ENCODE measurements at places on chromosomes 6 and 20.

GRCh38 chr20:44196271-44196670 is 9.3 kb upstream of the JPH2 start:
- no peak for DNase-seq

DNA sequence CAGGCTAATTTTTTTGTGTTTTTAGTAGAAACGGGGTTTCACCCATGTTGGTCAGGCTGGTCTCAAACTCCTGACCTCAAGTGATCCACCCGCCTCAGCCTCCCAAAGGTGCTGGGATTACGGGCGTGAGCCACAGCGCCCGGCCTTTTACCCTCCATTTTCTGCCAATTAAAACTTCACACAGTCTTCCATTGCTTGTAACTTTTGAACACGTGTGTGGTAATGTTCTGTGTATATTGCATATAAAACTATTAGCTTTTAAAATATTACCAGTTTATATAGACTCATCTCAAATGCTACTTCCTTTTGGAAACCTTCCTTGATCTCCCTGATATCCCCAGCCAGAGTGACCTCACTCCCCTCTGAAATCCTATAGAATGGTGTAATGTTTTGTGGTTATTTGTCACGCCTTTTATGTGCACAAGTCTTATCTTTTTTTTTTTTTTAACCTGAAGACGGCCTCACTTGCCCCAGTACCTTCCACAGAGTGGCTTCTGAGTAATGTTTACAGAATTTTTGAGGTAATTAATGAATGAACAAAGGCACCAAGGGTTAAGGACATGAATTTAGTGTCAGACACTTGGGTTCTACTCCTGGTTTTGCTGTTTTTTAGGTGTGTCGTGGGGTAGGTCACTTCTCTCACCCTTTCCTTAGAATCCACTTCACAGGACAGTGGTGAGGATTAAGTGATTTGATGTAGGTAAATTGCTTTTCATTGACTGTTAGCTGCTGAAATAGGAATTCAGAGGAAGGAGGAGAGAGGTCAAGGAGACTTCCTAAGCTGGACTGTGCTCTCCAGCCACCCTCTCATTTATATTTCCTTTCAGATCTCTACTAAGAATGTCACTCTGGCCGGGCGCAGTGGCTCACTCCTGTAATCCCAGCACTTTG is 11.2 kb upstream of the MMP24 start:
- DNase-seq, result peak; percentile 29

GRCh38 chr20:49682798-49683197 is 30.9 kb downstream of the B4GALT5 start:
- no peak for DNase-seq

- DNase-seq, result peak; percentile 91
Observed at GRCh38 chr20:56358600-56359211, at the start of gene FAM210B. TSS of gene FAM210B (plus strand) at chr20:56358974. CDS start at chr20:56359006, 32 bp downstream.

- peak; percentile 81 for DNase-seq
Observed at GRCh38 chr6:72784581-72784980, 162.7 kb downstream of the KCNQ5 start.
